ENCODE measurements at places on chromosomes 16 and 17.

- DNase-seq, result no peak
Measured at GRCh38 chr16:31480851-31481536, 1.9 kb upstream of the SLC5A2 start.

DNA sequence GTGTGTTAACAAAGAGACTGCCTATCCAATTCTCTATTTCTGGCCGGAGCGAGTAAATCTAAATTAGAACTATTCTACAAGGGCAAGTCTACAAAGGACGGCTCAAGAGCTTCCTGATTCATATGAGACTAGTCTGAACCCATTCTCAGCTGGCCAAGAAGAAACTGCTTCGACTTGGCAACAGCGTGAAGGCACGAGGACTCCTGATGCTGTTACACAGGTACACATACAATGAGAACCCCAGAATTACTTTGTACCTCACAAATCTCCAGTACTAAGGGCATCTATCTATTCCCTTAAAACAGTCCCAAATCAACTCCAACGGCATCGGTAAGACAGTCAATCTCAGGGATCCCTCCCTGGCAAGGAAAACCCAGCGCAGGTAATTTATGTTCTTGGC lies 1.5 kb downstream of the CRK start:
- no peak for DNase-seq

DNA sequence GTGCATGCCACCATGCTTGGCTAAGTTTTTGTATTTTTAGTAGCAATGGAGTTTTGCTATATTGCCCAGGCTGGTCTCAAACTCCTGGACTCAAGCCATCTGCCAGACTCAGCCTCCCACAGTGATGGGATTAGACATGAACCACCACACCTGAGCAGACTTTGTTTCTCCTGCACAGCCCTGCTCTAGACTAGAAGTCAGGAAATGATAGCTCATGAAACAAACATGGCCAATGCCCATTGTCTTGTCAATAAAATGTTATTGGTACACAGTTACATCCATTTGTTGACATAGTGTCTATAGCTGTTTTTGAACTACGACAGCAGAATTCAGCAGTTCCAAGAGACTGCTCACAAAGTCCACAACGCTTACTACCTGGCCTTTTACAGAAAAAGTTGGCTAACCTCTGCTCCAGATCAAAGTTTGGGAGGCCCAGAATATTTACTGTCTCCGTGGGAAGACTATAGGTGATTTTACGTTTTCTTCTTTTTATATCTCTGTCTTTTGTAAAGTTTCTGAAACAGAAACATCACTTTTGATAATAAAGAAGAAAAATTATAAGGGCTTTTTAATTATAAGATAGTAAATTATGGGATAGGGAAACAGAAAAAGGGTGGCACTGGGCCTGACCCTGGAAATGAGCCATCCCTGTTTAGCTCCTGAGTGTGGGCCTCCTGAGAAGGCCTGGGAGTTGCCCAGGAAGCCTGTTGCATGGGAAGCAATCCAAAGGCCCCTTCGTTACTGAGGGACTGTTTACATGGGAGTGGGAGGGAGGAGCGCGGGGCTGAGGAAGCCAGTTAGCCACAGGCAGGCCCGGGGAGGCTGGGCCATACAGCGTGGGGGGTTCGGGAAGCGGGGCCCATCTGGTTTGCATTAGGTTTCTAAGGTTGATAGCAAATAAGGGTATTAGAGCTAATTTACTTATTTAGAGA lies 201.5 kb downstream of the IRF8 start:
- DNase-seq, result no peak

DNA sequence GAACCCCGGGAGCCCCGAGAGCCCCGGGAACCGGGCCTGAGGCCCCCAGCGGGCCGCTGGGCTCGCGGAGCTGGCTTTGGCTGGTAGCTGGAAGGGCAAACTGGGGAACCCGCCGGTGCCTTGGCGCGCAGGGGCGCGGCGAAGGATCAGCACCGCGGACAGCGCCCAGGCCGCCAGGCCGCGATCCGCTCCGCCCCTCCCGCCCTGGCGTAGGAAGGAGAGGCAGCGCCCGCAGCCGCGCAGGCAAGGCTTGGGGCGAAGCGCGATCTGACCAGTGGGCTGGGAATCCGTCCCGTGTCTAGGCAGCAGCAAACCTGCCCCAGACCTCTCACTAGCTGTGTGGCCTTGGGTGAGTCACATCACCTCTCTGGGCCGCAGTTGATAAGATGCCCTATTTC lies 331 bp upstream of the CCDC92B start:
- DNase-seq, result peak; percentile 49

DNA sequence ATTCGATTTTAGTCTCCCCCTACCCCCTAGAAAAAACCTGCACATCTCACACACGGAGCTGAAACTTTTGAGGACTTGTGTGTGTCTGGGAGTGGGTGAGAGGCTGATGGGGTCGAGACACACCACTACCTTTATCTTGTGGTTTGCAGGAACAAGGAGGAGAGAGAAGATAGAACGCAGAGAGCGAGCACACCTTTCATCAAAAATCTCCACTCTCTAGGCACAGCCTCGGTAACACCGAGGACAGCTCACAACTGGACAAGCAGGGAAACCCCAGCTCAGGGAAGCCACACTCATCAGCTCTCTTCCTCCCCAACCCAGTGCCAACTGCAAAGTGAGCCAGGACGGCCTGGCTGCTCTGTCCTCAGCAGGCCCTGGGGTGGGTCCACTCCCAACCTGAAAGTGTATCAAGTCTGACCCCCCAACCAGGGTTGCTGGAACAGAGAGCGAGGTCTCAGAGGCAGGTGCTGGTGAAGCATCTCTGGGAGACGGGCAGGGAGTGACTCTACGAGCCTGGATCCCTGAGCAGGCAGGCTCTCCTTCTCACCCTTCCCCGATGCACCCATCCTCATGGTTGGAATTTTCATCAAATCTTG lies 5.2 kb upstream of the GHDC start:
- no peak for DNase-seq

GRCh38 chr16:83365166-83365565 lies 442.6 kb upstream of the HSBP1 start:
- DNase-seq, result no peak

GRCh38 chr17:429589-429988 lies 77.0 kb upstream of the RPH3AL start:
- no peak for DNase-seq
